Renal cortical epithelial cell (primary cell): ENCODE measurements at places on chromosomes 4 and X. TPM values are rescaled to one million over a fixed set of nuclear protein-coding genes. Genes with fewer than 3 reads are reported as not detected.

The ENPP6 gene
- under 0.01 and 0.35 TPM in 2 replicates for total RNA-seq

The GNRHR gene
- not detected in 2 replicates for total RNA-seq

GRCh38 chrX:21266949-21267348 lies 107.3 kb upstream of the CNKSR2 start:
- no peak for DNase-seq

DNA sequence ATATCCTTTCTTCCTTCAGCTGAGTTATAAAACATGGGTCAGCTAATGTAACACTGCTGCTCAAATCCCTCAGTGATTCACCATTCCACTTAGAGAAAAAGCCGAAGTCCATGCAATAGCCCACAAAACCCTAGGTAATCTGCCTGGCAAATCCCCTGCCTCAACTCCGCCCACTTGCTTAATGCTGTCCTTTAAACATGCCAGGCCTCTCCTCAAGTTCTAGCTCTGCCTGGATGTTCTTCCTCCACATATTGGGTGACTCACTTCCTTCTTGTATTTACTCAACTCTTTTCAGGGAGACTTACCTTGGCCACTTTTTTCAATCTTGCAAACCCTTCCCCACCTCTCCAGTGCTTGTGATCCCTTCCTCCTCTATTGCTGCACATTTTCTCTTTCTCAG lies 89.8 kb downstream of the EMCN start:
- DNase-seq = peak; percentile 96
